LNCaP clone FGC (cell line): ENCODE measurements at places on chromosomes 5 and 9.

DNA sequence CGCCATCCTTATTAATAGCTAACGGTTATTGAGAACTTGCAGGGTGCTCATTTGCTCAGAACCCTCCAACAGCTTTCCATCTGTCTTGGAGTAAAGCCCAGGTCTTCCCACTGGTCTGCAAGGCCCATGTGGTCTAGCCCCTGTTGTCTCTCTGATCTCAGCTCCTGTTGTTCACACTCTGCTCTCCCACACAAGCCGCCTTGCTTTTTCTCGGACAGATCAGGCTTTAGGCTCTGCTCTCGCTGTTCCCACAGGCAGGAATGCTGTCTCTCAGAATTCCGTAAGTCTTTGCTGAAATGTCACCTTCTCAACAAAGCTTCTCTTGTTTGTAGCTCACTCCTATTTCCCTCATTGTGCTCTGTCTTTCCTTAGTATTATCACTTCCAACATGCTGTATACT lies 34.3 kb downstream of the GPR107 start:
- DNase-seq: no peak

DNA sequence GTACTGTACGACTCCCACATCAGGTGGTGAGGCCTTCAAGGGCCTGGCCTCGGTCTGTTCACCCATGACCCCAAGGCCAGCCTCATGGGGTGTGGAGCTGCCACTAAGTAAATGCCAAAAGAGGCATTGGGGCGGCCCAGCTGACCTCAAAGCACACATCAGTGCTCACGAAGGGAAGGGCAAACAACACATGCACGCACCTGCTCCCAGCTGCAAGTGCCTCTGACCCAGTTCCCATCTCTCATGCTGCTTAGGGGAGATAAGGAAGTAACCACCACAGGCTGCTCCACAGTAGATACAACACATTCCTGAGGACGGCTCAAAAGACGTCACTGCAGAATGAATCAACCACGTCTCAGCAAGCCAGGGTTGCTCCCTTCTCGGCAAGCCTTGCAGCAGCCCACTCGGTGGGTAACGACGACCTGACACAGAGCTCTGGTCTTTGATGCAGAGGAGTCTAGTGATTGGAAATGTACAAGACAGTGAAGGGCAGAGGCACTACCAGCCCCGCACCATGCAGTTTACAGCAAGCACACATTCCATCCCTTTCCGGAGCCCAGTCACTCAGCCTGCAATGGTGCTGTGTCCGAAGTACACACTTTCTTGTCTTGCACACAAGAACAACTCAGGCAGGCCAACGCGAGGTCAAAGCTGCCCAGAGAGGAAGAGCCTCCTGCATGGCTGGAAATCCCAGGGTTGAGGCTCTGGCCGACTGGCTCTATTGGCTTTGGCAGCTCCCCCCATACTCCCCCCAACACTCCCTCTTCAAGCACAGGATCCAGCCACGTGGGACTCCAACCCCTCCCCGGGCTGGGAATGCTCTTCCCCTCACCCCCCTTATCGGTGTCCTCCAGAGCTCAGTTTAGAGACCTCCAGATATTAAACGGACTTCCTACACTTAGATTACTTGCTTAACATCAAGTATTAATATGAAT lies 31.8 kb downstream of the FABP6 start:
- no peak for DNase-seq

DNA sequence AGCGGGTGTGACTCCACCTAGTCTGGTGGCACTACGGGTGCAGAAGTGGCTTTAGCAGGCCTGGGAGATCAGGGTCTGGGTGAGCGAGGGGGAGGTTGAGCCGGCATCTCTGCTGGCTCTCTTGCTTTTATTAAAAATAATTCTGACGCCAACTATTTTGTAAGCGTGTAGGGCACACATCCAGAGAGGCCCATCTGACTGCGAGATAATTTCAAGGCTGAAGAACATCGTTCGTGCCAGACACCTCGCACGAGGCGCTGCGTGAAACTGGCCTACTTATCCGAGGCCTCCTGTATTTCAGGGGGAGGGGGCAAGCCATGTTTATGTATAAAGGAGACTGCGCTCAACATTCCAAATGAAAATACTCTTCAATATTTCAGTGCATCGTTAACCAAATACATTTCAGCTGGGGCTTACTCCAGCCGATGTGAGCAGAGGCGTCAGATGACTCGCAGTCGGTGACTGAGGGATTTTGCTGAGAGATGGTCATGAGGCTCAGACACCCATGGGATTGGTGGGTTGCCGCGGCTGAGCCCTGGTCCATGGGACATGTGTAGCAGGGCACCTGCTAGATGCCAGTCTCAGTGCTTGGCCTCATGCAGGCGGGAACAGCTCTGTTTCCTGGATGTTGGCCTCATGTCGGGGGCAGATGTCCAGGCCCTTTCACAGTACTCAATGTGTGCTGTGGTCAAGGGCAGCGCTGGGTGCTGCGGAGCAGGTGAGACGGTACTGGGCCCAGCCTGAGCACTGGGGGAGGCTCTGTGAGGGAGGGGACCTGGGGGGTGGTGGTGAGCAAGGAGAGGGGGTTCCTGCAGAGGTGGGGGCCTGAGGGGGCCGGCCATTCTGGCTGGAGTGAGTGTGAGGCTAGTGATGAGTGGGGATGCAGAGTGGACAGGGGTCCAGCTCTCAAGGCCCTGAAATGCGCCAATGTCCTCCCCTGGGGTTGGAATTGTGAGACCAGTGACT lies 201.5 kb downstream of the DAB2IP start:
- DNase-seq: no peak

DNA sequence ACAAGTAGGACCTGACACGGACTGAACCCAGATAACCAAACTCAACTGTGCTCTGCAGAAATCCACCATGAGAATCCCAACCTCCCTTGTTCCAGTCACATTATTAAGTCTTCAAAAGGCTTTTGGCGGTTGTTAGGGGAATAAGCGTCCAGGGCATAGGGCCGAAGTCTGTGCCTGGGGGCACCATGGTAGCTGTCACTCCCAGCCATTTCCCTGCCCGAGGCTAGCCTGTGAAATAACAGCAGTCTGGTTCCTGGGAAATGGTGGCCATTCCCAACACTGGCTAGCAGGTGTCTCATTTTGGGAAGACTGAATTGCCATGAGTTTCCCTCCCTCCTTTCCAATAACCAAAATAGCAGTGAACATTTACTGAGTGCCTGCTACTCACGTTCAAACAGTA lies 122.2 kb downstream of the CRB2 start:
- DNase-seq: no peak

- DNase-seq: no peak
Measured at GRCh38 chr5:180627386-180628120, 21.8 kb downstream of the FLT4 start.

DNA sequence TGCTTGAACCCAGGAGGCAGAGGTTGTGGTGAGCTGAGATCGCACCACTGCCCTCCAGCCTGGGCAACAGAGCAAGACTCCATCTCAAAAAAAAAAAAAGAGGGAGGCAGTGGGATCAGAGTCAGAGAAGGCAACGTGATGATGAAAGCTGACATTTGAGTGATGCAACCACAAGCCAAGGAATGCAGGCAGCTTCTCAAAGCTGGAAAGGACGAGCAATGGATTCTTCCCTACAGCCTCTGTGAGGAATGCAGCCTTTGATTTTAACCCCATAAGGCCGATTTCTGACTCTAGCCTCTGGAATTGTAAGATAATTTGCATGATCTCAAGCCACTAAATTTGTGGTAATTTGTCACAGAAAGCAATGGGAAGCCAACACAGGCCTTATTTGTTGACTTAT lies 9.8 kb downstream of the TGFBI start:
- DNase-seq: no peak

- DNase-seq: peak; percentile 59
Measured at GRCh38 chr5:142248853-142249462, 75.9 kb downstream of the SPRY4 start.

- DNase-seq: no peak
Measured at GRCh38 chr9:108834959-108835665, 20.7 kb downstream of the ACTL7B start.

- peak; percentile 34 for DNase-seq
Measured at GRCh38 chr5:133881576-133882388, 86.6 kb downstream of the C5orf15 start.

DNA sequence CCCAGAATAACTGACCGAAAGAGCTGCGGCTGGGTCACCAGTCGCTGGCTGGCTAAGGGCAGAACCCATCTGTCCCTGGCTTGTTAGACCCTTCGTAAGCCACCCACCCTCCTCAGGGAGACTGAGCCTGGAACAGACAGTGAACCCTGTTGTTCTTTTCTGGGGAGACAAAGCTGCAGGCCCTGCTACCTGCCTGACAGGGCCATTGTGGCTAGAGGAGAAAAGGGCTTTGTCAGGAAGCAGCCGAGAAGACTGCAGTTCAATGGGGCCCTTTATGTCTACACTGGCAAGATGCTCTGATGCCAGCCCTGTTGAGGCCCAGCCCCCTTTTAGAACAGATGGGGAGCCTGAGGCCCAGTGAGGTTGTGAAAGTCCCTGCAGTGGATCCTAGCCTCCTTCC lies 3.7 kb upstream of the NIPAL4 start:
- DNase-seq: no peak

DNA sequence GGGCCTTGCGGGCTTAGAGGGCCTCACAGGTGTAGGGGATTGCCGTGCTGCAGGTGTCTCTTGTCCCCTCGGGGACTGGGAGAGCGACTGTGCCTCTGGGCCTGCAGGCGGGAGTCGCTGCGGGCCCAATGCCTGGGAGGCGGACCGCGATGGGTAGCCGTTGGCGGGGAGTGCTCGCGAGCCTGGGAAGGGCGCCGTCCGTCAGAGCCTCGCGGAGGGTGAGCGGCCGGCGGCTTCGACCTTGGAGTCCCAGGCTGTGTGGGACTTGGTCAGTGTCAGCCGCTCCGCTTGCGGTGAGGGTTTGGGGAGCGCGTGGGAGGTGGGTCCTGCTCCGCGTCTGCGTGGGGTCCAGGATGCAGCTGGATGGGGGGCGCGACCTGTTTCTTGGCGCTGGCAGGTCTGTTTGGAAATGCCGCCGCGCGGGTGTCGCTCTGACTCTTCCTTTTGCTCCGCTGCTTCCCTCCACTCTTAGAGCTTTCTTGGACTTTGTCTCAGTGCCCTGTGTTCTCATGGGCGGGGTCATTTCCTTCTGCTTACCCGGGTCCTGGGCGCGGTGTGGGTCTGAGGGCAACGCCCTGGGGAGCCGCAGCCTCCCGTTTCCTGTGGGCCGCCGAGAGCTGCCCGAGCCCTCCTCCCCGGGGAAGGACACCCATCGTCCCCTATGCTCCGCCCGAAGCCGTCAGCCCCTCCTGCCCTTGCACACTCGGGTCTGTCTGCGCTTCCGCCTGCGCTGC lies 88.9 kb upstream of the CACNA1B start:
- no peak for DNase-seq

DNA sequence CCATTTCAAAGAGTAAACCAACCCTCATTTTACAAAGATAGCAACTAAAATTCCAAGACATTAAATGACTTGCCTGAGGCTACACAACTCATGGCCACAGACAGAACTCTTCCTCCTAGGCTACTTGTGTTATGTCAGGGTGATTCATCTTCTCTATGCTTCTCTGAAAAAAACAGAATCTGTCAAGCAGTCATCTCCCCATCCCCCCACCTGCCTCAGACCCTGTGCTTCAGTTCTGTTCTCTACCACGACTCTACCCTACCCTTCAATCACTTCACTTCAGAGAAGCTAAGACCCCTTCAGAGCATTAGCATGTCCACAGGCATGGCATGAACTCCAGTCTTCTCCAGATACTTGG lies 277.7 kb upstream of the PTGER4 start:
- no peak for DNase-seq

DNA sequence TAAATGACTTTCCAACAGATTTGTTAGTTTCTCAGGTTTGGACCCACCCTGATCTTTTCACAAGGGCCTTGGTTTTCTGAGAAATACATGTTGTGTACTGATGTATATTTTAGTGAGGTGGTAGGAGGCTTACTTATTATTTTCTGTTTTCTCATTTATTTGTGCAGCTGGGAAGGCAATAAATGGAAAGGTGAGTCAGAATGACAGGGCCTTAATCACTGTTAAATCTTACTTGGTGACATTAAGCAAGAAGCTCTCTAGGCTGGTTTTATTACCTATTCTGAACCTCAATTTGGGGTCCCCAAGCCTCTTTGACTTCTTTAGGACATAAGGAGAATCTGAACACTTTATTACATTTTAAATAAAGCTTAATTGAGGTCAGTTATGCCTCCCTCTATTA lies 214.0 kb upstream of the DAB2 start:
- no peak for DNase-seq

- no peak for DNase-seq
Measured at GRCh38 chr9:5949103-5949699, 58.5 kb downstream of the MLANA start.

- peak; percentile 13 for DNase-seq
Measured at GRCh38 chr5:78958672-78959445, 26.3 kb downstream of the ARSB start.
